ENCODE measurements at places on chromosomes 2 and 18.

DNA sequence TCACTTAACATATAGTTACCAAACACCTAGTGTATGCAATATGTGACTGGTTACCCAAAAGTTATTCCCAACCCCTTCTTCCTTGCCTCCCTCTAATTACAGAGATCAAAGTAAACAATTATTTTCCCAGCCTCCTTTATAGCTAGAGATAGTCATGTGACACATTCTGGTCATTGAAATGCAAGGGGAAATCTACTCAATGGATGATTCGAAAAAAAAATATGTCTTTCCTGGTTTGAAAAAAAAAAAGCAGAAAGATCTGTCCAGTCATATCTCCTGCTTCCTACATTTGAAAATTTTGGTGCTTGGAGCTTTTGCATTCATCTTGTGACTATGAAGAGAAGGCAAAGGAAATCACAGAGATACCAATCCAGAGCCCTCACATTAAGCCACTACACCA lies 27.6 kb upstream of the UGP2 start:
- no peak for DNase-seq

- no peak for DNase-seq
Observed at GRCh38 chr2:159010963-159011362, 42.5 kb downstream of the TANC1 start.

DNA sequence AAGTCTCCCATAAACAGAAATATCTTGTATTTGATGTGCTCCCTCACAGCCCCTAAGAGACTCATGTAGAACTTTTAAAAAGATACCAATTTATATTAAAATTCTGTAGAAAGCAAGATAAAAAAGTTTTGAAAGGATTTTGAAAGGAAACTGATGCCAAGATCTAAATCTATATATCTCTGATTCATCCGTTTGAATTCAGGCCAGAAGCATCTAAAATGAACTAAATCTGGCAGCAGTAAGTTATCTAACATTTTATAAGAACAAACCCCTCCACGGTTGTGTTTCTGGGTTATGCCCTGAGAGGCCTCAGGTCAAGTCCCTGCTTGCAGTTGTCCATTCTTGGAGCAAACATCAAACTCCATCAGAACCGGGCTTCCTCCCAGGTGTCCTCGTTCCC lies 165.8 kb downstream of the FBXO15 start:
- DNase-seq = no peak

DNA sequence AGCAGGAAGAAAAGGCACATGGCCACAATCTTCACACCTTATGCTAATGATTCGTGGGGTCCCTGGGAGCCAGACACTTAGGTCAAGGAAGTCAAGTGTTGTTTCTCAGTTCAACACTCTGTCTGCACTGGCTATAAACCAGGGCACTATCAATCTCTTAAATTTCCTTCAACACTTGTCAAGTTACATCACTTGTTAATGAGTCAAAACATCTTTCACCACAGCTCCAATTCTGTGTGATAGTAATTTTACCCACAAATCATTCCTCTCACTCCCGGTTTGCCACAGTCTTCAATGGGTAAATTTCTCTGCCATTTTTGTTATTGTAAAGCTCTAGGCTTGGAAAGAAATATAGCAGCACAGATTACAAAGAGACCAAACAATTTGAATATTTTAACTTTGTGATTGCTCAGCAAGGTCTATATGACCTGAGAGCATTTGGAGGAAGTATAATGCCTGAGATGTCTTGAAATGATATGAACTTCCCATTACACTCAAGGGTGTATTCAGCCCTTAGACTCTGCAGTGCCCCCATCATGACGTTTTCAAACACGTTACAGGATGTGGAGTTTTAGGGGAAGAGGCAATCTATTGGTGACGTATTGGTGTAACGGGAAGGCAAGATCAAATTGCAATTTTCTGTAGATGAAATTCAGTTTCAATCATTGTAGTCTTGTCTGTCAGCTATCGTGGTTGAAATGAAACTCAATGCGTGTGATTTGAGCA lies 78.7 kb downstream of the ICOS start:
- no peak for DNase-seq

DNA sequence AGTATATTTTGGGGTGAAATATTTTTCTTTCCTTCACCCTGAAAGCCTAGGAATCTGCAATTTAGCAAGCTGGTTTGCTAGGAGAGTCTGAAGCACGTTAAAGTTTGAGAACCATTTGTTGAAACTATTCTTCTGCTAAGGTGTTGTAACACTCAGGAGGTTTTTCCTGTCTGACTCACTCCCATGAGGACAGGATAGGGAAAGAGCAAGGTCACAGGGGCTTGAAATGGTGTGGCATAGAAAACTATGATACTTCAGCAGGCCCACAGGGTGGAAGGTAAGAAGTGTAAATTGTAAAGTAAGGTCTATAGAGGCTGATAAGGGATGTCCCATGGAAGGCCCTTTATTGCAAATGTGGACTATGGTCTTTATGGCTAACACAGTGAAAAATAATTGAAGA lies 177.7 kb upstream of the ZC3H15 start:
- no peak for DNase-seq

DNA sequence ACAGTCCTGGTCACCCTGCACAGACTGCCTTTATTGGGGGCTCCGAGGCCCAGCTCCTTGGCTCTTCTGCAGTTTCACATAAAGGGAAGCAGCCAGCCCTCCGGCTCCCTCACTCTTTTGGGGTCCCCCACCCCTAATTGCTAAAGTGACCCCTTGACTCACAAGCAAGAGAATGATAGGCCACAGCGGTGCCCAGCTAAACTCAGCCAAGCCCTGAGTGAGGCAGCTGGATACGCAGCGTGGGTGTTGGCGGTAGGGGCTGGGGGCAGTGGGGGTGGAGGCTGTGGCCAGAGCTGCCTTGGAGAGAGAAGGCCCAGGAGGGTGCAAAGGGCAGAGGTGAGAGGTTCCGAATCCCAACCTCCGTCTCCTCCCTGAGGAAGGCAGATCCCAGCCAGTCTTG lies 25.5 kb upstream of the ALPP start:
- DNase-seq = no peak

- no peak for DNase-seq
Observed at GRCh38 chr2:110875384-110875725, 143.0 kb downstream of the ACOXL start.

DNA sequence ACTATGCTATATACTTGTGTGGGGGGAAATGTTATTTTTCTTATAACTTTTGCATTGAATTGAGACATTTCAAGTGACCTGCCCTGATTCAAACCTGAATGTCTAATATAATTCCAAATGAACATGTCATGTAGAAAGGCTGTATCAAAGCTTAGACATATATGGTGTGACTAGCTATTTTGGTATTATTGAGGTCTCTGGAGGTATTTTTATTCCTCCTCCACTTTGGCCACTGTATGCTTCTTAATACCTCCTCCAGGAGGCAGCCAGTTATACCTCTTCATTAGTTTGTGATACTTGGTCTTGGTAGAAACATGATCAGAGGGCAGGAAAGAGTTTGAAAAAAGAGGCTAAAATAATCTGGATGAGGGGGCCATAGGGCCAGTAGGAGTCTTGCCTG lies 217.1 kb downstream of the TCF4 start:
- no peak for DNase-seq

DNA sequence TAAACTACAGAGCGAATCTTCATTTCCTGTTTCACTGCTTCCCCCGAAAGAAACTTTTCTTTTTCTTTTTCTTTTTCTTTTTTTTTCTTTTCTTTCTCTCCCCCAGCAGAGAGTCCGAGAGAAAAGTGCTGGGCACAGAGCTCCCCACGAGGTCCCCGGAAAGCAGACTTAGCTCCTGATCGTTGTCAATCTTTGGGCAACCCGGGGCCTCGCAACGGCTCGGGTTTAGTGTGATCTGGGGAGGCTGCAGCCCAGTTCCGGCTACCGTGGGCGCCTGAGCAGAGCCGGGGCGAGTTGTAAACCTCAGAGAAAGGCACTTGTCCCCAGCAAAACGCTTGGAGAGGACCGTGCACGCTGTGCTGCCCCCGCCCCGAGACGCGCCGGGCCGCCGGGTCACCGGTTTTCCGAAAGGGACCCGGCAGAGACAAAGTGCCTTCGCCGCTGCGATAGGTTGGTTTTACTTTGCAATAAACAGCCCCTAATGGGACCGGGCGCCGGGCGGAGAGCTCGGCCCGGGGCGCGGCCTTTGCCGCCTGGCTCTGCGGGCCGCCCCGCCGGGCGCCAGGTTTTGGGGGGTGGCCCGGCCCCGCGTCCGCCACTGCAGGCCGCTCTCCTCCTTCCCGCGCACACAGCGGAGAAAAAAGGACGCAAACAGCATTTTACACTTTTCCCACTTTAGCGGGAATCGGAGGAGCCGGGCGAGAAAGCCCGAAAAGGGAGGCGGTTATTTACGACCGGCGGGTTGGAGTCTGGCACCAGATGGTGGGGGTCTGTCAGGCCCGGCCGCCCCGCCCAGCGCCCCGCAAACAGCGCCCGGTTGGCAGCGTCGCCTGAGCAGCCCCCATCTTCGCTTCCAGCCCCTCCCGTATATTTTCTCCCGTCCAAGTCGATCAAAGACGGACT lies 136.0 kb downstream of the INSIG2 start:
- DNase-seq = no peak

GRCh38 chr2:240644171-240644651 lies 18.9 kb downstream of the GPR35 start:
- DNase-seq = no peak

DNA sequence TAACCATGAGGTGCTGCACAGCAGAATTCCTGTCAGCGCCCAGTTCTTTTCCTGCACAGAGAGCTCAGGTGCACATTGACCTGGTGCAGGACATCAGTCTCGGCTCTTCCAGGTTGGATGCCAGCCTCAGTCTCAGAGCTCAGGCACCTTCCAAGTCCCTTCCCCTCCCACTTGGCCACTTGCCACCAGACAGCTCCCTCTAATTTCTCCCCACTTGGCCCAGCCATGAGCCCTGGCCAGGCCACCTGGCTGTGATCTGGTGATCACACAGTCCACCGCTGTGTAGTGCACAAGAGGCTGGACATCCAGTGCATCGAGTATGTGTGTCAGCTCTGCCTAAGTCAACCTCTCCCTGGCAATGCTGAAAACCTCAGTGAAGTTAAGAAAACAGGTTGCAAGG lies 336.6 kb upstream of the MYT1L start:
- no peak for DNase-seq

DNA sequence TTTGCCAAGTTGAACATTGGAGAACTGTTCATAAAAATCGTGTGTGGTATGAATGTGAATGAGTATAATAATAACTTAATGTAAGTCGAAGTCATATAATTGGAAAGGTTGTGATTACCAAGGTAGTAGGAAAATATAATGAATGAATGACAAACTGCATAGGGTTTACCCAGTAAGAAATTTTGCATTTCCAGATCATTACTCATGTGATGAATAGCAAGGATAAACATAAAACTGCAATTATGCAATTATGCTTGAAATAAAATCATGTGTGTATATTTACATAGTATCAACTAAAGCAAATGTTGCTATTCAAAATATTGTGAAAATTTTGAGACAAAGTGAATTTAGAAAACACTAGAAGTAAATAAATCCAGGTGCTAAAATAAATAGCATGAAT lies 1108.7 kb upstream of the TMEFF2 start:
- DNase-seq = no peak

DNA sequence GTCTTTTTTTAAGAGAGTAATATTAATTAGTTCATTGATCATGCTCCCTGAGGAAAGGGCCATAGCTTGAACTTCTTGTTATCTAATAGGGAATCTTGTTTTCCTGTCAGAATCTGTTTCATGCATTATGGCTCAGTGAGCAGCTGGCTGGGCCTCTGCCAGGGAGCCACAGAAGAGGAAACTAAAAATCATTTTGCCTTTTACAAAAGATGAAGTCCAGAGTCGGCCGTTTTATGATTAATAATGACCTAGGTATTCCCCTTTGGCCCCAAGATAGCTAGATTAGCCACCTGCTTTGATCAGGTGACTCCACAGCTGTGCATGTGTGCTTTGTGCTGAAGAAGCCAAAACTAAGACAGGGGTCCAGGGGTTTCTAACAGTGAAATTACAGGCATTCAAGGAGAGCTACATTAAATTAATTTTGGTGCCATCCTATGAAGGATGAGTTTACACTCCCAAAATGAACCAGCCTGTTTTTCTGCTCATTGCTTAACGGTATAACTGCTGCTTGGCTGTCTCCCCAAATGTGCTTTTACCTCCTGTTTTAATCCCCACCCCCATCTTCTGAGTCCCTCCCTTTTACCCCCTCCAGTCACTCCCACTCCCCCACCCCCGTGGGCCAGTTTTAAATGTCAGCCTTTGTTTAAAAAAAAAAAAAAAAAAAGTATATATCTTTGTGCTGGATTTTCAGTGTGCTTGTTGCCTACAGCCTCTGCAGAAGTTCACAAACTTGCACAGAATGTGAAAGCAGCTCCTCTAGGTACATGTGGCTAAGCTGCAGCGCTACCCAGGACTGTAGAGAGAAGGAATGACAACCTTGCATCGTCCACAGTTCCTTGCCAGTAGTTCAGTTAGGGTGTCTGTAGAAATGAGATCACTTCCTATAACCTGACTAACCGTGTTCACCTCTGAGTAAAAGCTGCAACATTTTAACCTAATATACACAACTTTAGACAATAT lies 93.1 kb downstream of the CABLES1 start:
- DNase-seq = no peak

DNA sequence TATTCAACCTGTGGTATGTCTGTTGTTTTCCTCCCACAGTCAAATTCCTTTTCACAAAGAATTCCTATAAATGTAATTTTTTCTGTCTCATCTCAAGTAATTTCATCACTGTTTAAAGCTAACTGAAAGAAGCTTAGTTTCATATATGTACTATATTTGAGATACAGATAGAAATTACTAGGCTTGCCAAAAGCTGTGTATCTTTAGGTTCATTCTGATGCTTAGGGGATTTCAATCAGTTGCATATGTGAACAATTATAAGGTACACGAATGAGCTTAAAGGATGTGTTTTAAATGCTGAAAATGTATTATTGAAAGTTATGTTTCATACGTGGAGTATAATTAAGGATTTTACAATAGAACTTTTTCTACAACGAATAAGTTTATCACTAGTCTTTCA lies 59.2 kb upstream of the DSG1 start:
- no peak for DNase-seq

GRCh38 chr2:173963323-173963816 lies 1.8 kb downstream of the SP3 start:
- no peak for DNase-seq

DNA sequence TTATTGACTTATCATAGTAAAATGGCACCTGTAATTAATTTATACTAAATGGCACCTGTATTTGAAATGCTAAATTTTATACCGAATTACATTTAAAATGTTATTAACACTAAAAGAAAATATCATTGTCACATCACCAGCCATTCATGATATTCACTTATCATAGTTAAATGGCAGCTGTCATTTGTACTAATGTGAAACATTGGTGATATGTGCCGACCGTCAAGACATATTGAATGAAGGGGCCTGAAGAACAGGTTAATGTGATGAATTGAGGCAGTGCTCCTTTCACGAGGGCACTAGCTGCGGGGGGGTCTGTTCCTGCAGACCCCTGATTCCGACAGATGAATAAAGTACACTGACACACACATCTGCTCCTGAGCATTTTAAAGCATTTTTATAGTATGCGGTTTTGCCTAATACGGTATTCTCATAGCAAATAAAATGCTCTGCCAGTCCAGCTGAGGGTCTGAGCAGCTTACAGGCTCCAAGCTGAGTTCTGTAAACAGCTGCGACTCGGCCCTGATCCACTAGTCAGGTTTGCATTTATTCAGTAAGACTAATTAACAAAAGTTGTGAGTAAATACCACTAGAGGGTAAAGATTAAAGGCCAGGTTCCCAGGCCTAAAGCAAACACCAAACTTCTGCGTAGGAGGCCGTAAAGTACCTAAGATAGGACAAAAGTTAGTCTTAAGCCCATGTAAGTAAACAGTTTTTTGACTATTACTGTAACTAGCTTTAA lies 593.4 kb upstream of the NETO1 start:
- DNase-seq = no peak

- DNase-seq = no peak
Observed at GRCh38 chr2:220962556-220962955, 609.5 kb downstream of the EPHA4 start.

- no peak for DNase-seq
Observed at GRCh38 chr18:44957461-44957860, 276.8 kb downstream of the SETBP1 start.

All from iPS DF 19.7 (cell line).